Lung microvascular endothelial cell (primary cell): ENCODE measurements at places on chromosomes 7 and 10.

DNA sequence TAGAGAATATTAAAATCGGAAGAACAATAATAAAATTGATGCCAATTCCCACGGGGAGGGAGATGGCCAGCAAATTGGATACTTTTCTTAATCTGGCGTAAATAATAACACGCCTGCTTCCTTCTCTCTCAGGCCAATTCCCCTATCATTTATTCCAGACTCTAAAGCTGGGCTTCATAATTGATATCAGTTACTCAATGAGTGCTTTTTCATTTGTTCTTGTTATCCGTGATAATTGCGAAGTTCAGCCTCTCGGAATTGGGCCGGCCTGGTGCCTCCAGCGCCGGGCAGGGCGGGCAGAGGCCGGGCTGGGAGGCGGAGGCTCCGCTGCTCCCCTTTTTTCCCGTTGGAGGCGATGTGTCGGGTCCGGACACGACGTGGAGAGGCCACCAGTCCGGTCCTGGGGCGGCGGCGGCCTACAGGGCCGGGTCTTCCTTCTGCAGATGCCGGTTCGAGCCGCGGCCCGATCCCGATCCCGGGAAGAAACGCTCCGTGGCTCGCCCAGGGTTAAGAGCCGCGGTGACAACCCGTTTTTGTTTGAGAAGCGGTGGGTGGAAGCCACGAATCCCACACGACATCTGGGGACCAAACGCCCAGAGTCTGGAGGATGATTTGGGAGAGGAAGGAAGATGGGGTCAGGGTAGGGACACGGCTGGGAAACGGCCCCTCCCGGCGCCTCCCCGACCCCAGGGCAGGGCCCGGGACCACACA, 13.6 kb downstream of the UNCX start:
- DNase-seq = no peak

GRCh38 chr10:50809596-50809995, 69.9 kb downstream of the ASAH2B start:
- no peak for DNase-seq

DNA sequence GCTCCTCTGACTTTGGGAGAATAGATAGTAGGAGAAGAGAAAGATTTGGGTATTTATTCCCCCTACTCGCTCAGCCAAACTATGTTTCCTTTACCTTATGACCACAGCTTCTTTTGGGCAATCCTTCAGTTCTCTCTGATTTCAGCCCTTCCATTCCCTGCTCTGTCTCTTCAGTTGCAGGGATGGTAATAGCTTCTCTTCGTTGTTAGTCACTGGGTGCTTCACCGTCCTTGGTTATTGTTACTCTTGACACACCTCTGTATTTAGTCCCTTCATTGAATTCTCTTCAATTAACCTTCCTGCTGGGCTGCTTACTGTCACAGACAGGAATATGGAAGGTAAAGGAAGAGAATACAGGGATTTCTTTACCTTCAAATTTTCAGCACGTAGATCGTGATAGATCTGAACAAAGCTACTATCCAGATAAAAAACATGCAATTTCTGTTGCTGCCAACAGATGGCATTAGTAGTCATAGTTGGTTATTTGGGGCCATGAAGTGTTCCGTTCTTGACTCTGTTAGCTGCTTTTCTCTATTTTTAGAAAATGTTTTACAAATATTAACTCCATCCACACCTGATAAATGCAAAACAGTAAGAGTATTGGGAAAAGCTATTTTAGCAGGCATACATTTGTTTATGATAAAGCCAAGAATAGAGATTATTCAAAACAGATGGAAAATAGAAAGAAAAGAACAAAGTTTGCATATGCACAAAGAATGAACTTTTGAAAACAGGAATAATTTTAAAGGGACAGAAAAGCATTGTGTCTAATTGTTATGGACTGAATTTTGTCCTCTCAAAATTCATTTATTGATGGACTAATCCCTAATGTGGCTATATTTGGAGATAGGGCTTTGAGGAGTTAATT, 14.0 kb upstream of the PTTG1IP2 start:
- peak; percentile 52 for DNase-seq

DNA sequence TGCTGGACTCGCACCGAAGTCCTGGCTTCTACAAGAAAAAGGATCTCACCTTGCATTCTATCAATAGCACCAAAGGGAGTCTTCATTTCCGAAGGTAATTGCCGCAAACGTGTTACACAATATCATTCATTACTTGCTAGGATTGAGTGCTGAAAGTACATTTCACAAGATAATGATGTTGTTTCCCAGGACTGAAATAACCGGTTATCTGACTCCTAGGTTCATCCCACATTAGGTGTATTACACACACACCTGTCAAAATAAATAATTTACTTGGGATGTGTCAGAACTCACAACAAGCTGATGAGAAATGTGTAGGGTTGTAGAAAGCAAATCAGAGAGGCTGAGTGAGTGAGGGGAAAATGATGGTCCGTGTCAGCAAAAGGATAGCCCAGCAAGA, 219.4 kb upstream of the RHOBTB1 start:
- no peak for DNase-seq

DNA sequence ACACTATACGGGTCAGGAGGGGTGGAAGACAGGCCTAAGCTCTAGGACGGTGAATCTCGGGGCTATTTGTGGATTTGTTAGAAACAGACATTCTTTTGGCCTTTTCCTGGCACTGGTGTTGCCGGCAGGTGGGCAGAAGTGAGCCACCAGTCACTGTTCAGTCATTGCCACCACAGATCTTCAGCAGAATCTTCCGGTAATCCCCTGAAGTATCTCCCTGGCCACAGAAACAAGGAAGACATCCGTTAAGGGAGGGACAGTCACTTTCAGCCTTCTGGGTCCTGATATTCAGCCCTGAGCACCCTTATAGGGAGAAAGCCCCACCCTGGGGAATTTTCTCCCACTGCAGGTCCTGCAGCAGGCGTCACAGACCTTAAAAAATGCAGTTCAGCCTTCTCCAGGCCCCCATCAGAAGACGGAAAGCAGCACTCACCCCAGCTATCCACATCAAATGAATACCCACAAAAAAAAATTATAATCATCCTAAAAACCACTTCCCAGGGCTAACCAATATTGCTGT, 23.2 kb downstream of the PLAC9 start:
- DNase-seq = no peak

GRCh38 chr10:38047666-38048065, 37.2 kb downstream of the ZNF33A start:
- DNase-seq = no peak

DNA sequence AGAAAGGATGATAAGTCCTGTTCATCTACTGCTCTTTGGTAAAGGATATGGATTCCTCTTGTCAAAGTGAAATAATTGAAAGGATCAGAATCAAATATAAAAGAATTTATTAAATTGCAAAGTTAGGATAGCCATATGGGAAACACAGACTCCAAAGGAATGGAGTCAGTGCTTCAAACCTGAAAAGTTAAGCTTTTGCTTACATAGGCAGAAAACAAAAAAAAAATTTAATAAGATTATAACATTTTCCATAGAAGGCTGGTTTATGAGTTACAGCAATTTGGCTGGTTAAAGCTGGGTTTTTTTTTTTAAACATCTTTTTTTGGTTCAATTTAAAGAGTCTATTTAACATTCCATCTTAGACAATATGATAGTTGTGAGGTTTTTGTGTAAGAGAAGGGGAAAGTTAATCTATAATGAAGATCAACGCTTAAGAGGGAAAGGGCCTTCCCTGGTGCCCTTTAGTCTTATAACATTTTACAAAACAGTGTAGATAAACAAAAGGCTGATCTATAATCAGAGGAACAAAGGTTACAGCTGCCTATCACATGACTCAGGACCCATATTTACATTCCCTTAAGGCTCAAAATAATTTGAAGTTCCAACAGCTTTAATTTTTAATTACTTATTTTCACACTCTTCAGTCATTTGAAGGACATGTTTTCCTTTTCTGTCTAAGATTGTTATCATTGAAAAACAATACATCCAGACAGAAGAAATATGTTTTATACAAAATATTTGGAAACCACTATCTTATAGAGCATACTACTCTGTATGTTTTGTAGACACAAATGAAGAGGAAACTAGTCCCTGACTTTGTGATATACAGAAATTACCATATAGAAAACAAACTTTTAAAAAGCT, 234.3 kb upstream of the MBL2 start:
- DNase-seq = no peak

GRCh38 chr10:26593896-26594295, 103.6 kb upstream of the PDSS1 start:
- DNase-seq = no peak

DNA sequence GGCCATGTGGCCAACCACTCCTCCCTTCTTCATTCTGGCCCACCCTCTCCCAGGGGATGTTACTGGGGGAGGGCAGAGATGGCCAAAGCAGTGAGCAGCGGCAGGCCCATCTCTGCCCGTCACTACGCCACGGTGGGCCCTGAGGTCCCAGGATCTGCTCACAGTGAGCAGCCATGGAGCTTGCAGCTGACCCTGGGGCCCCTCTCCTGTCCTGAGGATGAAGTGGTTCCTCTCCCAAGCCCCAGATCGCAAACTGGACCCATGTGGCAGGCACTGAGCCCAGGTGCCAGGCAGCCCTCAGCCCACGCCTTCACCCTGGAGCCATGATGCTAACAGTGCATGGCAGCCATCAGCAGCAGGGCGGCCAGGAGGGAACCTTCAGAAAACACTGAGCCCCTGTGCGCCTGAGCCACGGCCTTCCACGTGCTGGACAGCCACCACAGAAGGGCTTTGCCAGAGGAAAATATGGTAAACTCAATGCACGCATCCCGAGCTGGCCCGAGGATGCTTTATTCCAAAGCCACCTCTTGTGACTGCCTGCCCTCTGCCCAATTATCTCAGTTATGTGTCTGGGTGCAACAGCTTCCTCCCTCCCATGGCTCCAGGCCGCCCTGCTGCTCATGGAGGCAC, 485.7 kb downstream of the PTPRN2 start:
- no peak for DNase-seq

- DNase-seq = no peak
Measured at GRCh38 chr10:123621916-123622315, 44.2 kb upstream of the GPR26 start.

GRCh38 chr7:608361-608760, 88.7 kb upstream of the PDGFA start:
- DNase-seq = peak; percentile 35

GRCh38 chr7:518630-519483, 789 bp downstream of the PDGFA start:
- peak; percentile 82 for DNase-seq

- no peak for DNase-seq
Measured at GRCh38 chr7:32068411-32069101, 1.7 kb downstream of the PDE1C start.

GRCh38 chr7:30313793-30314192, 29.4 kb downstream of the ZNRF2 start:
- no peak for DNase-seq
